ENCODE measurements at places on chromosomes 7 and 10.

GRCh38 chr7:37656913-37657530 is 26.5 kb upstream of the GPR141 start:
- DNase-seq, result no peak

GRCh38 chr10:68166871-68167585 is 57.7 kb downstream of the MYPN start:
- no peak for DNase-seq

DNA sequence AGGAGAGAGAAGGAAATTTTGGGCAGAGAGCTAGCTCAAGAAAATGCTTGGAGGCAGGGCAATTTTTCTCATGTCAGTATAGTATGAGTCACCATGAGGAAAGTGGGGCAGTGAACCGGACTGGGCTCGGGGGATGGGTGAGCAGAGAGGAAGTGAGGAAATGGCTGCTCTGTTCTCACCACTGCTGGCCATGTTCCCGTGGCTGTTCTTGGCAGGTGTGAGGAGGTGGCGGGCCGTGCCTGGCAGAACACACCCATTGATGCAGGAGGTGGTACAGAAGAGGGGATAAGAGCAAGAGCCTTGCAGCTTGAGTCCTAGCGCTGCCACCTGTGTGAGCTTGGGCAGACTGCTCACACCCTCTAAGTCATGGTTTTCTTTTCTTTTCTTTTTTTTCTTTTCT is 304.4 kb upstream of the LYZL1 start:
- DNase-seq, result peak; percentile 77

DNA sequence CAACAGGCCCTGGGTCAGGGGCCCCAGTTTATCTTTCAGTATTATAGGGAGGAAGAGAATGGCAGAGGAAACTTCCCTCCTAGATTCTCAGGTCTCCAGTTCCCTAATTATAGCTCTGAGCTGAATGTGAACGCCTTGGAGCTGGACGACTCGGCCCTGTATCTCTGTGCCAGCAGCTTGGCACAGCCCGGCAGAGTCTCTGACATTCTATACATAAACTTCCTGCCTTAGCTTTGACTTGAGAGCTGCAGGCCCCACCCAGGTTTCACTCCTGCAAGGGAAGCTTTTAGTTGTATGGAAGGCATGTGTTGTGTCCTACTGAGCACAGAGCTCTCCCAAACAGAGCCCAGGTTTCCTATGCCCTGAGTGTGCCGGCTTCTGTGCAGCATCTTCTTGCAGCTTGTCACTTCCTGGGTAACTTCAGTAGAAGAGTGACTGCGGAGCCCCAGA is 205.6 kb upstream of the PRSS58 start:
- DNase-seq, result no peak

DNA sequence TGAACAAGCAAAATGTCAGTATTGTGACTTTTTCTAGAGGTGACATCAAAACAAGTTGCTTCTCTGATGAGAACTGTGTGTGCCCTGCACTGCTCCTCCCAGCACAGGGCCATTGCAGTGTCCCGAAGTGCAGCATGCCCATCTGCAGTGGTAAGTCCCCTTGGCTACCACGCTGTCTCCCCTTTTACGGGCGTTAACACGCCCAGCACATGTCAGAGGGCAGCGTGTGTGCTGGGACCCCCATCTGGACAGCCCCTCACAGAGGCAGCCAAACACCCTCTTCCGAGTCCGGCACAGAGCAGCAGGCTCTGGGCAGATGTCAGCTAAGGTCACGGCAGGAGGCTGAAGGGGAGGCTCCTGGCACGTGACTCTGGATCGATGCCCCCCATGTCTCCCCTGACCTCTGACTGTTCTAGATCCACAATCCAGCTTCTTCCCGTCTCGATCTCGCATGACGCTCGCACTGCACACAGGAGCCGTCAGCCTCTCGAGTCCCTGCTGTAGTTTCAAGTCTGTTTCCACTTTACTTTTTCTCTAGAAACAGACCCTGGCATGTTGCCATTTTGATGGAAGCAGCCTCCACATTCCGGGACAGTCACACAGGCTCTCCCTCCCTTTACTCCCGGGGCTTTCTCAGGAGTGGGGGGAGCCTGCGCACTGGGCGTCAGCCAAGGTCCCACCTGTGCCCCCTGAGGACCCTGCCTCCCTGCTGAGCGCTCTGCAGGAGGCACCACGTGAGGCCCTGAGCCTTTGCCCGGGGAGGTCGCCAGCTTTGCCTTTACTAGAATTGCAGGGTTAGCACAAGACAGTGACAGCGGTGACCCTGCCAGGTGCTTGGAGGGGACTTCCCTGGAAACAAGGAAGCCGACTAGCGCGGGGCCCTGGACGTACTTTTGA is 133.8 kb downstream of the TCERG1L start:
- no peak for DNase-seq

- no peak for DNase-seq
Measured at GRCh38 chr10:97533888-97534287, 35.2 kb downstream of the UBTD1 start.

- DNase-seq, result no peak
Measured at GRCh38 chr7:48176356-48176893, 5.2 kb downstream of the ABCA13 start.

- no peak for DNase-seq
Measured at GRCh38 chr7:17367502-17367901, 69.0 kb downstream of the AHR start.

GRCh38 chr7:138727336-138728099 is 26.4 kb upstream of the SVOPL start:
- no peak for DNase-seq

DNA sequence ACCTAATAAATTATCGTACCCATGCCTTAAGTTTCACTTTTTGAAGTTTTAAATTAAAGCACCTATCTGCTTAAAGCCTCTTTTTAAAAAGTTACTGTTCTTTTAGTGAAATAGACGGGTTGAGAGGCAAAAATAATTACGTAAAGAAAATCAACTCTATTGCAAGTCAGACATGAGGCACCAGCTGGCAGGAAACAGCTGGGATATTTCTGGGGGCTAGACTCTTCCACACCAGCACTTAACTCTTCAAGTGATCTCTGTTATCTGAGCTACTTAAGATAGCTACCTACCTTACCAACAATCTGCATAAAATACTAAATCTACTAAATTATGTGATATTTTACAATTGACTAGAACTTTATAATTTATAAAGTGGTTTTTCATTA is 35.8 kb downstream of the GBF1 start:
- DNase-seq, result no peak

DNA sequence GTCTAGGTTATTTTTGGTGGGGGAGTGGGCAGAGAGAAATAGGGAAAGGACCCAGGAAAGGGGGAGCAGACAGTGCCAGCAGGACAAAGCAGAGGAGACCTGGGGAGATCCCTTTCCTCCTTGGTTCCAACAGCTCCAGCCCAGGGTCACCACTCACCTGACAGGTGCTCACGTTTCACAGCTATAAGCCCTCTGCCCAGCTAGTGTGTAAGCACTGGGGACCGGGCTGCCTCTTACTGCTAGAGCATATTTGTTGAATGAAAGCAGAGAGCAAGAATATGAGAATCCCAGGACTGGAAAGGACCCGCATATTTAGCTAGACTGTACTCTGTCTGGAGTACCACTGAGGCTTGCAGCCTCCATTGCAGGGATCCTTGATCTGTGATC is 6.7 kb downstream of the ZCCHC24 start:
- no peak for DNase-seq

DNA sequence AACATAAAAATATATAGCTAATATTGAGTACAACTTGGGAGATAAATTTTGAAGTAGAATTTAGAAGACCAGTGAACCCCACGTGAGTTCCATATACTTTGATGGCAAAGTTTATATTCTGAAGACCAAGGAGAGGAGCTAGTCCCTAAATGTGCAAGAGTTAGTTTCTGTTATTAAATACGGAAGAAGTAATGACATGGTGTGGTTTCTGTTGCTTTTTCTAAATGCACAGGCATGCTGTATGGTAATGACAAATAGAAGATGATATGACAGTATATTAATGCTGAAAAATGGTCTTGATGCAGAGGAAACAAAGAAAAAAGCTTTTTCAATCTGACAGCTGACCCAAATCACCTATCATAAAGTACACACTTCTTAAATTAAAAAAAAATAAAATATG is 101.8 kb downstream of the ST8SIA6 start:
- no peak for DNase-seq

GRCh38 chr7:26645121-26645520 is 219.3 kb downstream of the SKAP2 start:
- no peak for DNase-seq

- DNase-seq, result peak; percentile 69
Measured at GRCh38 chr7:101321491-101322401, at the start of gene IFT22. Gene IFT22 (minus strand): TSS chr7:101321812. CDS start chr7:101321709, 103 bp downstream.

- DNase-seq, result no peak
Measured at GRCh38 chr7:106129291-106129690, 17.2 kb upstream of the SYPL1 start.

DNA sequence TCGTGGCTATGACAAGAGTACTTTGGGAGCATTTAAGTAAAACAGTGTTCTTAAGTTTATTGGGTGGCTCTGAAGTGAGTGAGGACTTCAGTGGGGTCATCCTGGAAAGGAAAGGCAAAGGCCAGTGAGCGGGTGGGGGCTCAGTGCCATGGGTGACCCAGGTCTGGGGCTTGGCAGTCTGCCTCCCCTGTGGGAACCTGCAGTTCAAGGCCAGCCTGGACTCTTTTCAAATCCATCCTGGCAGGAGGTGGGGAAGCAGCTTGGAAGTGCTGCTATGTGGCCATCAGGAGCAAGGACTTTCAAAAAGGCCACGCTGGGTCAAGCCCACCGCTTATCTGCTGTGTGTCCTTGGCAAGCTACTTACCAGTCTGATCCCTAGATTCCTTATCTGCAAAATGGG is 148.9 kb upstream of the NPS start:
- no peak for DNase-seq

GRCh38 chr7:16657656-16658279 is 11.8 kb downstream of the BZW2 start:
- no peak for DNase-seq

GRCh38 chr7:17304926-17305325 is 6.5 kb downstream of the AHR start:
- DNase-seq, result peak; percentile 69

DNA sequence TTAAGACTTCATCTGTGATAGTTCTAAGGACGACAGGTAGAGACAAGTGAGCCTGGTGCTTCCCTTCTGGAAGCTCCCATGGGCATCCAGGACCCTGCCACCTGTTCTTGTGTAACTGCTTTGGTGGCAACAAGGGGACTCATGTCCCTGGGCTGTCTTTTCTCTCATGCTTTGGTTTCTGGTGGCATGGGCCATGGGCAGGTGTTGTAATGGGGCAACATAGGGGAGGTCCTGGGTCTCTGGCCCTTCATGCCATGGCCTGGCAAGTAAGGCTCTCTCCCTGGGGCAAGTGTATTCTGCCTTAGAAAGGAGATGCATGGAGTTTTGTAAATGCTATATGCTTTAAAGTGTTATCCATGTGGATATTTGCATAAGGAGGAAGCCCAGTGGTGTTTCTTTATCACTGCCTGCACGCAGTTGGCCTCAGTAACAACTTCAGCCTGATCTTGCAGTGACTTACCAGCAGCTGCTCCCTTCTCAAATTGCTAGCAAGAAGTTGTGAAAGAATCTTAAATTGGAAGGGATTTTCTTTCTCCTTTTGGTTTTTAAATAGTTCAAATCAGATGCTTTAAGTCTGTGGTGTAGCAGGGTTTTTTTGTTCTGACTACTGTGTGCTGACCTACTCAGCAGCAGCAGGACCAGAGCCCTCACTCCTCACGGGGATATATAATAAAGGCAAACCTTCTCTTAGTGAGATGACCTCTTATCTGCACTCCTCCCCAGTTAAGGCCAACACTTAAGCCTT is 39.9 kb downstream of the OGDH start:
- no peak for DNase-seq

GRCh38 chr10:96636551-96636950 is 49.7 kb upstream of the TM9SF3 start:
- DNase-seq, result no peak

DNA sequence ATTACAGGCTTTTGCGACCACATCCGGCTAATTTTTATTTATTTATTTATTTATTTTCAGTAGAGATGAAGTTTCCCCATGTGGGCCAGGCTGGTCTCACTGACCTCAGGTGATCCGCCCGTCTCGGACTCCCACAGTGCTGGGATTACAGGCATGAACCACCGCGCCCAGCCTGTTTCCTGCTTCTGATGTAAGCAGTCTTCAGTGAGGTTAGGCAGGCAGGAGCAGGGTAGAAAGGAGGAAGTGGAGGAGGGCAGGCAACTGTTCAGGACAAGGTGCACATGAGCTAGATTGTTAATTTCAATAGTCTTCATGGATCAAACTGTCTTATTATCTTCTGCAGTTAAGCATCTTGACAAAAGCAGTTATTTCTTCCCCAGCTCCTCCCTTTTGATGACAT is 605.0 kb downstream of the CCSER2 start:
- no peak for DNase-seq

DNA sequence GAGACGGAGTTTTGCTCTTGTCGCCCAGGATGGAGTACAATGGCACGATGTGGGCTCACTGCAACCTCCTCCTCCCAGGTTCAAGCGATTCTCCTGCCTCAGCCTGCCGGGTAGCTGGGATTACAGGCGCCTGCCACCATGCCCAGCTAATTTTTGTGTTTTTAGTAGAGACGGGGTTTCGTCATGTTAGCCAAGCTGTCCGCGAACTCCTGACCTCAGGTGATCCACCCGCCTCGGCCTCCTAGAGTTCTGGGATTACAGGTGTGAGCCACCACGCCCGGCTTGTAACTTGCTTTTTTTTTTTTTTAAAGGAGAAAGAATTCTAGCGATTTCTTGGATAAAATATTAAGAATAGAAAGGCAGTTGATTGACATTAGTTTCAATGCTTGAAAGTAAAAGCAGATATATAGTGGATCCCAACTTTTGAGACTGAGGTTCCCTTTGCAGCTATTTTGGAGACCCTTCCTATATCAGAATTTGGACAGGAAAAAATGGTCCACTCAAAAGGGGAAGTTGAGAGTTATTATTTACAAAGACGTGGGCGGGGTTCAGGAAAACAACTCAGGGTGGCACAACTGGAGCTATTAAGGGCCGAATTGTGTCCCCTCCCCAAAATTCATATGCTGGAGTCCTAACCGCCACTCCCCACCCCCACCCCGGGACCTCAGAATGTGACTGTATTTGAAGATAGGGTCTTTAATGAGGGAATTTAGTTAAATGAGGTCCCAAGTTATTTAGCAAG is 1.3 kb upstream of the ERCC6 start:
- DNase-seq, result no peak

- no peak for DNase-seq
Measured at GRCh38 chr10:31399631-31400030, 80.6 kb downstream of the ZEB1 start.

DNA sequence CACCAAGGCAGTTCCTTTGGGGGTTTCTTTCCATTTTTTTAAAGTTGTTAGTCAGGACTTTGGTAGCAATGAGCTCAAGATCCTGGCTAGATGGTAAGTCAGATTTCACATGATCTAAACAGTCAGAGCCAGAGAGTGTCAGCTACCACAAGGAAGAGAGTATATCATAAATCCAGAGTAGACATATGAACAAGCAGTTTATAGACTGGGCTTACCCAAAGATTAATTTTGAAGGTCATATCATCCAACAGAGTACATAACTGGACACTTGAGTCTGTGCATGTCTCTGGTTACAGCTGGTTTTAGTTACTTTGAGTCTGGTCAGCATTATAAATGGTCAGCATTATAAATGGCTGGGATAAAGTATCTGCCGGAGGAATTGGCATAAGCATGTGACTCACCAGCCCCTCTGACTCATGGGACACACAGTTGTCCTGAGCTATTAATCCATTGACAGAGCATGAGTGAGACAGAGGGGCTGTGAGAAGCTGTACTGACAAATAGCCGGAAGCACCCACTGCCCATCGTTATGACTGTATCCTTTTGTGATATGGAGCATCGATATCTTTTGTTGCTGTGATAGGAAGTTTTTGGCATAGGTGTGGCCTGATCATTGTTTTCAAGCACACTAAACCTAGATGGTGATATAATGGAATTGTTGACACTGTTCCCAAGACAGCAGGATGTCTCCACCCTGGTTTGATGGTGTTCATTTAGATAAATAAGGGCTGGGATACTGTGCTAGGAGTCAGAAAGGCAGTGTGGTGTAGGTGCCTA is 19.3 kb downstream of the PPP1R3C start:
- DNase-seq, result peak; percentile 85

Measured in kidney epithelial cell (primary cell).